ENCODE measurements at places on chromosomes 16 and 17.

DNA sequence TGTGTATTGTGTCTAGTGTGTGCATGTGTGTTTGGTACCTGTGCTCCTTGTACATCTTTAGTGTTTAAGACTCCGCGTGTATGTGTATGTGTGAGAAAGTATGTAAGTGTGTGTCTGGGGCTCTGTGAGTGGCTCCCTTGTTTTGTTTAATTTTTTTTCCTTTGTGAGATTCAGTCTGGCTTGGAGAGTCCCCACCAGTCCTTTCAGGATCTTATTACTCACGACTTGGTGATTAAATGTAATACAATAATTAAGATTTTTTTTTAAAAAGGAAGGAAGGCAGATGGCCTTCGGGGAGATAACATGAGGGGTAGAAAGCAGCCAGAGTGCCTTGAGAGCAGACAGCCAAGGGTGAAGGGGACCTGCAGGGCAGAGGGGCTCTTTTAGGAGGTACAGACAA is 33.9 kb downstream of the FZD2 start:
- no peak for DNase-seq

- no peak for DNase-seq
Measured at GRCh38 chr17:63282455-63282854, 163.7 kb downstream of the CYB561 start.

- no peak for DNase-seq
Measured at GRCh38 chr17:76241204-76241538, 878 bp upstream of the RNF157 start.

DNA sequence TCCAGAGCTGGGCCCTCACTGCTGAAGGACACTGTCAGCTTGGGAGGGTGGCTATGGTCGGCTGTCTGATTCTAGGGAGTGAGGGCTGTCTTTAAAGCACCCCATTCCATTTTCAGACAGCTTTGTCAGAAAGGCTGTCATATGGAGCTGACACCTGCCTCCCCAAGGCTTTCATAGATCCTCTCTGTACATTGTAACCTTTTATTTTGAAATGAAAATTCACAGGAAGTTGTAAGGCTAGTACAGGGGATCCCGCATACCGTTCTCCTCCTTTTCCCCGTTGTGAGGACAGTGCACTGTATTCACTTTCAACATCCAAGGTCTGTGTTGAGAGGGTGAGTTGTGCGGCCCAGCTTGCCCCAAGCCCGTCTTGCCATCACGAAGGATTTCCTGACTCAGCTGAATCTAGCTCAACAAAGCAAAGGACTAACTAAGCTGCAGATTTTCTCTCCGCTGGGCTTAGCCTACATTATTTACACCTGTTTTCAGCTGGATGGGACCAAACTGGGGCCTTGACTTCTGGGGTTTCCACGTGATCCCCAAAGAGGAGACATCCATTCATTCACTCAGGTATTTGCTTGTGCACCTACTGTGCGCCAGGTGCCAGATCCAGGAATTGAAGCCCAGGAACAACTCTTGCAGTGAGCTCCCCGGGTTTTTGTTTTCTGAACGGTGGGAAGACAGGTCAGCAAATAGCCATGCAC is 5.2 kb upstream of the TMEM235 start:
- DNase-seq, result peak; percentile 37

GRCh38 chr16:19854543-19854876 is 30.1 kb downstream of the GPRC5B start:
- no peak for DNase-seq

- no peak for DNase-seq
Measured at GRCh38 chr16:50609471-50609870, 61.3 kb downstream of the NKD1 start.

DNA sequence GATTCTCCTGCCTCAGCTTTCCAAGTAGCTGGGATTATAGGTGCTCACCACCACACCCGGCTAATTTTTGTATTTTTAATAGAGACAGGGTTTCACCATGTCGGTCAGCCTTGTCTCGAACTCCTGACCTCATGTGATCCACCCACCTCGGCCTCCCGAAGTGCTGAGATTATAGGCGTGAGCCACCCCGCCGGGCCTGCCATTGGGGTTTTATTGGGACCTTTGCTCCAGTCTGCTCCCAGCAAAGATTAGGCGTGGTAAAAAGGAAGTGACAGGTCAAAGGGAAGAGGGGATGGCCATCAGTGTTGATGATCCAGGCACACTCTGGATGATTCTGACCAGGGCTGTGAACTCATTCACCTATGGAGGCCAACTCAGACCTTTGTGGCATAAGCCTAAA is 20.5 kb downstream of the MYLK3 start:
- DNase-seq, result no peak

GRCh38 chr16:50323335-50324011 is 45.3 kb downstream of the BRD7 start:
- peak; percentile 47 for DNase-seq

GRCh38 chr17:37523715-37524219 is 34.1 kb downstream of the DUSP14 start:
- no peak for DNase-seq

DNA sequence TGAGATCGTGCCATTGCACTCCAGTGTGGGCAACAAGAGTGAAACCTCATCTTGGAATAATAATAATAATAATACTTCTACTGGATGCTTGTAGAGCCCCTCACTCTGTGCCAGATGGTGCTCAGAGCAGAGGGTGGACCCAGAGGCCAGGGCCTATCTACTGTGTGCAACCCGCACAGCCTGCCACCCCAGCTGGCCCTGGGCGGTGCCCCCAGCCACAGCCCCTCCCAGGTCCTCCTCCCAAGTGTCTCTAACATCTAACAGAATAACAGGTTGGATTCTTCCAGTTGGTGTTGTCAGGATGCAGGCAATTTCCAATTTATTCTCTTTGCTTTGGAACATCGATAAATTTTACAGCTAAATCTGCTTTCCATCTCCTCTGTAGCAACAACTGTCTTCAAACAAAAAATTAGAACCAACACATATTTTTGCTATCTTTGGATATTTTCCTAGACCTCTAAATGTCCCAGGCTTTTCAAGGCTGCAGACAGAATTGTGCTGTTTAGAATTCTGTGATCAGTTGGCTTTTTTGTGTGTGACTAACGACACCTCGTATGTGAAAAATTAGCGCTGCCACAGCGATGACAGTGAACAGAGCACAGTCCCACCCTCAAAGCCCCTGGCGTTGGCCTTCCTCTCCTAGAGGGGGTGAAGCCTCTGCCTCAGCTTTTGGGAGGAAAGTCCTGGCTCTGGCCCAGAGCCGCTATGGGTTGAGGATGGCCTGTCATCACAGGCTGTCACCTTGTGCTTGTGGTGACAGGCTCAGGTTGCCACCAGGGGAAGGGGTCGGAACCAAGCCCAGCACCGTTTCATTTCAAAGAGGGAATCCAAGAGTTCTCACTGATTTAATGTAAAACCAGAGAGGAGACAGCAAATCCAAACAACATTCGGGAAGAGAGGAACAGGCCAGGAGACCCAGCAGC is 7.6 kb upstream of the EVPL start:
- no peak for DNase-seq

DNA sequence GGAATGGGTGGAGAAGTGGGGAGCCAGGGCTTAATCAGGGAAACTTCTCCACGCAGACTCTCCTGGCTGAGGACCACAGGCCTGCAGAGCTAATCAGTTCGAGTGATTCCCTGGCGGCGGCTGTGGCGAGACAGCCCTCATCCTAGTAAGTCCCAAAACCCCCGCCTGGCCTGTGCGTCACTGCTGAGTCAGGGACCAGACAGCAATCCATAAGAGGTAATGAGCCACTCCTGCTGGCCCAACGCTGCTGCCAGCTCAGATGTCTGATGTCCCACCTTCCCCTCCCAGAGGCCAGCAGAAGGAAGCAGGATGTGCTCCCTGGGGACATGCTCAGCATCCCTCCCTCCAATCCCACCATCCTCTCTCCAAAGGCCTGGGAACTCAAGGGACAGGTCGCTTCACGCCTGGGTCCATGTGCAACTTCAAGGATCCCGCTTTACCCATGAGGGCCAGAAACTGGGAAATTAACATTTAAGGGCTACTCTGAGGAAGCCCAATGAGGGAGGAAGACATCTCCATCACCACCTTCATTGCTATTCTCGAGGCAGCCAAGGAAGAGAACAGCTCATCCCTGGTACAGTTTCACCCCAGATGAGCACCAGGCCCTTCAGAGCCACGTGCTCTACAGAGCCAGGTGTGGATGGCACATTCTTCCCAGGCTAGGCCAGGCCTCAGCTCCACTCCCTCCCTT is 7.9 kb downstream of the ACLY start:
- no peak for DNase-seq

DNA sequence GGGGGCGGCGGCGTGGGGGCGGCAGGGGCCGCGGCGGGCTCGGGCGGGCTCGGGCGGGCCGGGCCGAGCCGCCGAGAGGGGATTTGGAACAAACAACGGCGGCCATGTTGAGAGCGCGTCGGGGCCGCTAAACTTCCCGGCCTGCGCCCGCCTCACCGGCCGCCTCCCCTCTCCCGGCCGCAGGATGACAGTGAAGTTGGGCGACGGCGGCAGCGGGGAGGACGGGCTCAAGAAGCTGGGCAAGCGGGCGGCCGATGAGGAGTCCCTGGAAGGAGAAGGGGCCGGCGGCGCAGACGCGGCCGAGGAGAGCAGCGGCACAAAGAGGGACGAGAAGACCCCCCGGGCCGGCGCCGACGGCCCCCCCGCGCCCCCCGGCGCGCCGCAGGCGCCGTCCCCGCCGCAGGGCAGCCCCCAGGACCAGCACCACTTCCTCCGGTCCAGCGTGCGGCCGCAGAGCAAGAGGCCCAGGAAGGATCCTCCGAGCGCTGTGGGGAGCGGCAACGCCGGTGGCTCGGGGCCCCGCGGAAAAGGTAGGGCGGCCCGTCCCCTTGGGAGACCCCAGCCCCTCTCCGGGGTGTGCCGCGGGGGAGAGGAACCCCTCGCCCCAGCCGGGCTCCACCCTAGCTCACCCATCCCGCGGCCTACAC is 2.4 kb downstream of the CRAMP1 start:
- DNase-seq, result no peak

GRCh38 chr17:17781591-17782496 is 54.9 kb downstream of the SREBF1 start:
- peak; percentile 88 for DNase-seq

- no peak for DNase-seq
Measured at GRCh38 chr16:68961778-68962402, 118.6 kb downstream of the TANGO6 start.

GRCh38 chr16:17939122-17939536 is 397.4 kb downstream of the NPIPA8 start:
- DNase-seq, result no peak

DNA sequence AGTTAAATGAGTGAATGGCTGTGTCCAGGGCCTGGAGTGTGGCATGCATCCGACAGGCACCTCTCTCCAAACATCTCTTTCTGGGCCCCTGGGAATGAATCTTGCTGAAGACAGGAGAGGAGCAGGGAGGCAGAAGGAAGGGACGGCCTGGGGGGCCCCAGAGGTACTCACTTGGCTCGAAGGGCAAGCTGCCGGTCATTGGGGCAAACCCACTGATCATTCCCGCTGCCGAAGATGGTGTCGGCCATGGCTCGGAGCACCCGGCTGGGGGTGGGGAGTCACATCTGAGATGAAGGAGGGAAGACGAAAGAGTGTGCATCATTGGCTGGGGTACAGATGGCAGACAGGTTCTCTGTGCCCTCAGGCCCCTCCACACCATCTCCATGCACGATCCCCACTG is 25.3 kb downstream of the RPH3AL start:
- DNase-seq, result no peak

- no peak for DNase-seq
Measured at GRCh38 chr17:8029121-8029520, 9.7 kb upstream of the ALOX15B start.

All from cerebellar cortex (tissue), 1 donor.